ENCODE measurements at places on chromosomes 12 and 14.

DNA sequence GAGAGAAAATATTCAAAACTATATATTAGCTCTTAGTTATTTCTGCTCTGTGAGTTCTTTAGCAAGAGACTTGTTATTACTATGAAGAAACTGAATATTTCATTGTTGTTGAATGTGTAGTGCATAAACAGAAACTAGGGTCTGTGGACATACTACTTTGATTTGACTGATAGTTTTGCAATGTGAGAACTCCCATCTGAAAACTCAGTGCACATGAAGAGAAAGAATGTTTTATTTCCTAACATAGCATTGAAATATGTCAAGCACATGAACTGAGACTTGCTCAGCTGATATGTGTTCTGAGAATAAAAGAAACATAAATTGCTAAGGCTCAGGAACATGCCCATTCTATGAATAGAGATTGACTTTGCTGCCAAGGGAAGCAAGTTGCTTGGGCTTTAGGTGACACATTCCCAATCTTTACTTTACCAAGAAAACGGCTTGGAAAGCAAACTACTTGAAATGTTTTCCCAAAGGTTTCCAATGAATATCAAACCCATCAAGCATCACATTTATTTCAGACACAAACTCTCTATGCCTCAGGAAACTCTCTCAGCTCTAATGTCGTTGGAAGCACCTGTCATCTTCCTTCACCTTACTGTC is 290.4 kb downstream of the SLC16A7 start:
- DNase-seq: no peak

DNA sequence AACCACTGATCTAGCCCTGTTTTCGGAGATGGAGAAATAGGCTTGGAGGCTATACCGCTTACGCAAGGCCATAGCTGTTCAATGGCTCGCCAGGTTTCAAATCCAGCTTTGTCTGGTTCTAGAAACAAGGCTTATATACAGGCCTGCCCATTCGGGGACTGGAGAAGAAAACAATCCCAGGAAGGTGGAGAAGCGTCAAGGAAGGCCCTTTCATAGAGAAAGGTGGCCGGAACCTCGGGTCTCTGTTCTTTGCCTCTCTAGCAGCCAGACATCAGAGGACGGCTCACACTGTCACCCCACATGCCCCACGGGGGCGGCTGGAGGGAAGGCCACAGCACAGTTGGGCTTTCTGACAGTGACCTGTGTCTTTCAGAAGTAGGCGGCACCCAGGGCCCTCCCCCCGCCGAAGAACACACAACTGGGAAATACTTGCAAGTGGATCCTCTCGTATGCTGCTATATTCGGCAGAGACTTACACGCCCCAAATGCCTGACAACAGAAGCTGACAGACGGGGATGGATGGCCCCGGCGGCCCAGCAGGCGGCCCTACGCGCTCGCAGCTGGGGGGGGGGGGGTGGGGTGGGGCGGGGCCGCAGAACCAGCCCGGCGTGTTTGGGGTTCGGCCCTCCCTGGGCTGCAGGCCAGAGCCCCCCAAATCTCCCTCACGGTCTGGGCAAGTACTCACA is 4.5 kb upstream of the SETD1B start:
- DNase-seq: no peak

GRCh38 chr12:121424624-121424975 is 24.7 kb downstream of the RNF34 start:
- DNase-seq: no peak

DNA sequence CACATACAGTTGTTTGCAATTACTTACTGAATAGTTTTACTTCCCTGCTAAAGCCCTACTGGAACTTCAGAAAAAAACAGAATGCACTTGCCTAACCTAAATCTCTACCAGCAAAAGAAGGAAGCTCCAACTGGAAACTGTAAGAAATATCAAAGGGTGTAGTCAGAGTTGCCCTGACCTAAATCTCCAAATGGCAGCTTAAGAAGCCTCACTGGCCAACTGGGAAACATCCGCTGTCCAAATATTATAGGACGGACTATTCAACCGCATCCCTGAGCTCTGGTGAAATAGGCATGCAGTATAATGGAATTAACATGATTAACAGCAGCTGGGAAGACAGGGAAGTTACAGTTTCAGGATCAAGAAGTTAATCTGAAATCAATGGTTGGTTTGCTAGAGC is 24.3 kb downstream of the ANAPC7 start:
- DNase-seq: no peak

- DNase-seq: no peak
These were observed 48.8 kb upstream of the VRK1 start for GRCh38 chr14:96748362-96748761.

GRCh38 chr12:13591488-13591887 is 389.9 kb downstream of the GRIN2B start:
- DNase-seq: no peak

DNA sequence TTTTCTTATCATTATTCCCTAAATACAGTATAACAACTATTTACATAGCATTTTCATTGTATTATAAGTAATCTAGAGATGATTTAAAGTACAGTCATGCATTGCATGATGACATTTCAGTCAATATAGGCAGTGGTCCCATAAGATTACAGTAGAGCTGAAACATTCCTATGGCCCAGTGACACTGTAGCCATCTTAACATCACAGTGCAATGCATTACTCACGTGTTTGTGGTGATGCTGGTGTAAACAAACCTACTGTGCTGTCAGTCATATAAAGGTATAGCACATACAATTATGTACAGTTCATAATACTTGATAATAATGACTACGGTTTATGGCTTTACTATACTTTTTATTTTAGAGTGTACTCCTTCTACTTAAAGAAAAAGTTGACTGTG is 13.3 kb downstream of the LLPH start:
- no peak for DNase-seq
